ENCODE measurements at places on chromosomes 3 and 15. TPM values are rescaled to one million over a fixed set of nuclear protein-coding genes. Genes with fewer than 3 reads are reported as not detected.

Gene IMPG2
- 0.07 TPM for total RNA-seq

DNA sequence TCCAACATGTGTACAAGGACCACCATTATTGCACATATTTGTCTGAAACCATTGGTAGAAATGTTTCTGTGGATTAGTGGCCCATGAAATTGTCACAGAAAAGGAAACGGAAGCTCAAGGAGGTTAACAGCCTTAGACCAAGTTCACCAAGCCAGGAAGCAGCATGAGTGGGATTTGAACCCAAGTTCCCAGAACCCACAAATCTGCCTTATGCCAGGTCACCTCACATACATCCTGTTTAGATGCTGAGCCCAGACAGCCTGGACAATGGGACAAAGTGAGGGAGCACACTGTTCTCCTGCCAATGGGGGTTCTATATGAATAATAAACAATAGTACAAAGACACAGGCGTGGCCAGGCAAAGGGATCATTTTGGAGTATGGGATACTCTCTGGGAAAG lies 59.6 kb upstream of the CA12 start:
- no peak for DNase-seq
- H3K4me1 ChIP-seq = no peaks in the 10 kb centered on the region
- H3K27me3 ChIP-seq = no peaks in the 10 kb centered on the region
- H3K4me3 ChIP-seq = no peak overlapping the region

DNA sequence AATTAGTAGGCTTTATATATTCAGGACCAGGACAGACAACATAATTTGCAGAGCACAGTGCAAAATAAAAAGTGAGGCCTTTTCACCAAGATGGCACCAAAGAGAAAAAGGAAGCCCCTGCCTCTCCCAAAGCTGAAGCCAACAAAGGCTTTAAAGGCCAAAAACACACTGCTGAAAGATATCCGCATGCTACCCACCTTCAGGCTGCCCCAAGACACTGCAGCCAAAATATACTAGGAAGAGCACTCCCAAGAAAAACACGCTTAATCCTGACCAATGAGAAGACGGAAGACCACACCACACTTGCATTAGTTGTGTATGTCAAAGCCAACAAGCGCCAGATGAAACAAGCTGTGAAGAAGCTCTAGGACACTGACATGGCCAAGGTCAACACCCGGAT lies 38.0 kb downstream of the PIK3CB start:
- no peak overlapping the region for H3K27ac ChIP-seq
- H3K36me3 ChIP-seq = no peaks in the 10 kb centered on the region
- no peak overlapping the region for H3K4me3 ChIP-seq

GRCh38 chr3:118833075-118833474 lies 201.6 kb downstream of the IGSF11 start:
- no peak overlapping the region for H3K27ac ChIP-seq
- DNase-seq = no peak
- H3K4me3 ChIP-seq = no peak overlapping the region
- H3K27me3 ChIP-seq = no peaks in the 10 kb centered on the region
- no peaks in the 10 kb centered on the region for H3K4me1 ChIP-seq

Gene LRRN1
- 0.84 TPM for total RNA-seq

DNA sequence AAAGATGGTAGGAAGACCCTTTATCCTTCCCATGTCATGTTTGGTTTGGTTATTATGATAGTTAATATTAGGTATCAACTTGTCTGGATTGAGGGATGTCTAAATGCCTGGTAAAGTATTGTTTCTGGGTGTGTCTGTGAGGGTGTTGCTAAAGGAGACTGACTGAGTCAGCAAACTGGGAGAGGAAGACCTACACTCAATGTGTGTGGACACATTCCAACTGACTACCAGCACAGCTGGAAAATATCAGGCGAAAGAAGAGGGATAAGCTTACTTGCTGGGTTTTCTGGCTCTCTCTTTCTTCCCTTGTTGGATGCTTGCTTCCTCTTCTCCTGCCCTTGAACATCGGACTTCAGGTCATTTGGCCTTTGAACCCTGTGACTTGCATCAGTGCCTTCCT lies 1227.6 kb upstream of the EPHA6 start:
- DNase-seq = no peak
- H3K27ac ChIP-seq = no peak overlapping the region
- no peak overlapping the region for H3K4me3 ChIP-seq
- no peaks in the 10 kb centered on the region for H3K4me1 ChIP-seq
- H3K27me3 ChIP-seq = no peaks in the 10 kb centered on the region
- no peaks in the 10 kb centered on the region for H3K36me3 ChIP-seq

DNA sequence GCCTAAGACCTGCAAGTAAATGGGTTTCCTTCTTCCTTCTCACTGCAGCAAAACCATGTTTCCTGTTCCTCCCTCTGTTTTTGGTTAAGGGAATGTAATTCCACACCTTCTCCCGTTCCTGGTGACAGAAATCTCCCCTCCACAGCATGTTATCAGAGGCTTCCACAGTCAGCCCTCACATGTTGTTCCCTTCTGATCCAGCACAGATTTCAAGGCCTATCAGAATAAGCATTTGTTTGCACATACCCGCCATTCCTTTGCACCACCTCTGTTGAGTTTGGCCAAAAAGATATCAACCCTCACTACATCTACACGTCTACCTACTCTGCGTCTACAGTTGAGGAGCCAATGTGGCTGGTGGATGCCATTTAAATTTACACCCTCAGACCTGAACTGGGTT lies 113.9 kb upstream of the GRM7 start:
- no peak overlapping the region for H3K27ac ChIP-seq
- no peak overlapping the region for H3K4me3 ChIP-seq
- no peaks in the 10 kb centered on the region for H3K4me1 ChIP-seq
- DNase-seq = no peak
- no peaks in the 10 kb centered on the region for H3K36me3 ChIP-seq

DNA sequence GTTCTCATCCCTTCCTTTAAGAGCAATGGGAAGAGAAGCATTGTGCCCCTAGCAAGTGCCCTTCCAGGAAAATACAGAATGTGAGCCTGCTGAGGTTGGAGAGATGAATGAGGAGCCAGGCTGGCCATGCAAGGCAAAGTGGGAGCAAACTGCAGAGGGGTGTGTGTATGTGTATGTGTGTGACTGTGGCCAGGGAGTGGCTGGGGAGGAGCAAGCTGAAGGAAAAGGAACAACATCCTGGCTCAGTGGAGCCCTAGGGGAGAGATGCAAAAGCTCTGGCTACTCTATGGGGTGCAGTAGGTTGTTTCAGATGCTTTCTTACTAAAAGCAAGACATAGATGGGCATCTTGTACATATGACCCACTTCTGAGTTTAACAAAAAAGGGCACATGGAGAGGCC lies 20.6 kb downstream of the FOXP1 start:
- no peak overlapping the region for H3K4me3 ChIP-seq
- no peak for DNase-seq
- H3K27ac ChIP-seq = no peak overlapping the region
- no peaks in the 10 kb centered on the region for H3K4me1 ChIP-seq

DNA sequence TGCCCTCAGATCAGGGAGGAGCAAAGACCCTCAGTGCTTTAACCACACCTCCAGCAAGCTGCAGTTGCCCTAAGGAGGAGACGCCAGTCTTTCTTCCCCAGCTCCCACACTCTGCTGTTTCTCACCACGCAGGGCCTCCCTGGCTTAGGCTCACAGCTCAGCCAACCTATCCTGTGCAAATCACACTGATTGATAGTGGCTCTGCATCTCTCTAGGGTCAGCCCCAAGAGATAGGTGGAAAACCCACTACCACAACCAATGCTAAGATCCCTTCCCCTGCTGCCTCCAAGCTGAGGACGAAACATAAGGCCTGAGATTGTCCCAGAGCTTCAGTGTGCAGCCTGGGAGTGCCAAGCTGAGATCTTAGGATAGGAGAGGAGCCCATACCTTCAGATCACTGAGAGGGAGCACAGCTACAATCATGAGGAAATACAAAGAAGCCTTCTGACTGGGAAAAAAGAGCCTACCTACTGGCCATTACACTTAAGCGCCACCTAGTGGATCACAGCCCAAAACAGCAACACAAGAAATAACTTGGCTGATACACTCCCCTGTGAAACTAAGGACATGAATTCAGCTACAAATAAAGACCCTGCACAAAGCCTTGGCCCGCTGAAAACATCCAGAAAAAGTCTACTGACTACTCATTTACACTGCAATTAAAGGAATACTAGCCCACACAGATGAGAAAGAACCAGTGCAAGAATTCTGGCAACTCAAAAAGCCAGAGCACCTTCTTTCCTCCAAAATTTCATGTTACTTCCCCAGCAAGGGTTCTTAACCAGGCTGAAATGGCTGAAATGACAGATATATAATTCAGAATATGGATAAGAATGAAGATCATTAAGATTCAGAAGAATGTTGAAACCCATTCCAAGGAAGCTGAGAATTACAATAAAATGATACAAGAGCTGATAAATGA lies 271.5 kb upstream of the DCBLD2 start:
- H3K4me3 ChIP-seq = no peak overlapping the region
- no peak overlapping the region for H3K27ac ChIP-seq
- H3K36me3 ChIP-seq = no peaks in the 10 kb centered on the region
- no peaks in the 10 kb centered on the region for H3K27me3 ChIP-seq

Gene NEO1
- total RNA-seq = 9.7 TPM

- DNase-seq = no peak
- H3K4me1 ChIP-seq = peaks cover 36% of the 10 kb centered on the region
- H3K36me3 ChIP-seq = no peaks in the 10 kb centered on the region
- H3K4me3 ChIP-seq = no peak overlapping the region
- no peaks in the 10 kb centered on the region for H3K27me3 ChIP-seq
- no peak overlapping the region for H3K27ac ChIP-seq
These were observed 23.9 kb downstream of the ILDR1 start for GRCh38 chr3:121998030-121998580.

DNA sequence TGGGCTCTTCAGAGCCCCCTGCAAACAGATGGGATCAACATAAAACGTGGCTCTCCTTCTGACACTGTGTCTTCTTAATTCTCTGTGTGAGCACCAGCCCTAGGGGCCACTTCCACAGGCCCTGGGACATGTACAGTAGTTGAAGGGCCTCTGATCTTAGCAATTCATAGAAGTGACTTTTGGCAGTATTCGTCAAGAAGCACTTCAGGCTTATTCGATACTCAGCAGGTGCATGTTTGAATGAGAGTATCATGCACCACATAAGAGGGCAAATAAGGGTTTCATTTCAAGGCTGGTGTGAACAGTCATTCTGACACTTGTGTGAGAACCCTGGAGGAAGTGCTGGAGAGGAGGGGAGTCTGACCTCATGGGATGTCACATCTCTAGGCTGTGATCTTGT lies 113.9 kb downstream of the GABRG3 start:
- no peaks in the 10 kb centered on the region for H3K36me3 ChIP-seq
- no peak overlapping the region for H3K4me3 ChIP-seq
- no peaks in the 10 kb centered on the region for H3K4me1 ChIP-seq
- DNase-seq = no peak
- no peak overlapping the region for H3K27ac ChIP-seq

DNA sequence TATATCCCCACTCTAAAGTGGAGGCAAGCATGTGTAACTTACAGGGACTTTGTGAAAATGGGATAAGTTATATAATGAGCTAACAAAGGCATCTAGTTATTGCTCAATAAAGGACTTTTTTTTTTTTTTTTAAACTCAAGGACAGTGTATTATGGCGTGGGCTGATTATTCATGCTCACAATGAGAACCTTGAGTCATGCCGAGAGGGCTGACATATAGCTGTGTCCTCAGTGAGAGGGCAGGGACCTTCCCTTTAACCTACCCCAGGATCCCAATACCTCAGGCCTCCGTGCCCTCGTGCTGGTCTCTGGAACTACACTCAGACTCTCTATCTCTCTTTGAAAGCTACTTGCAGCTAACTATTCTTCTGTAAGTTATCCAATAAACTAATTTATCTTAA lies 319.9 kb upstream of the ICE2 start:
- H3K27ac ChIP-seq = no peak overlapping the region
- no peaks in the 10 kb centered on the region for H3K36me3 ChIP-seq
- no peaks in the 10 kb centered on the region for H3K27me3 ChIP-seq
- H3K4me1 ChIP-seq = no peaks in the 10 kb centered on the region

DNA sequence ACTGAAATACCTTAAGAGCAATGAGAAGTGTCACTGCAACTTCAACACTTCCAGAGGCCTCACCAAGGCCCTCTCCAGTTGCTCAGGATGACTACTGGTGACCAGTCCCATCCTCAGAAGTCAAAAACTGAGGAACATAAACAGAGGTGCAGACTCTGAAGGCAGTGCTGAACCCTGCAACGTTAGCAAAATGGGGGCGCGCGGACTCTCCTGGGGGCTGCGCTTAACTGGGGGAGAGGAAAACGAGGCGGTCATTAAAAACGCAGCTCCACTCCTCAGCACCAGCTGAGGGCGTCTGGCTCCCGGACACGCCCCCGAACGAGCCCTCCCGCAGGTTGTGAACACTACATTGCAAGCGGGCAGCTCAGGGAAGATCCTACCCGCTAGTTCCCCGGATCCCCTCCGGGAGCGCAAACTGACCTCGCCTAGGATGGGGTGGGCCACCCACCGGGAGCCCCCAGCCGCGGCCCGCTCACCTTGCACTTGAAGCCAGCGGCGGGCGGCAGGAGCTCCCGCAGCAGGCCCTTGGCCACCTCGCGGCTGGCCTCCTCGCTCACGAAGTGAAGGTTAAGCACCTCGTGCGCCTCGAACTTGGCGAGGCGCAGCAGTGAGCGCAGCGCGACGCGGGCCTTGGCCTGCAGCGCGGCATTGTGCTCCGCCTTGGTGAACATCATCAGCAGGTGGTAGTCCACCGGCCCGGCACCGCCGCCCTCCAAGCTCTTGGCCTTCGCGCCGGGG lies 711 bp downstream of the XXYLT1 start:
- H3K27me3 ChIP-seq = no peaks in the 10 kb centered on the region
- peaks cover 2% of the 10 kb centered on the region for H3K36me3 ChIP-seq
- peak overlapping the region; percentile 91 for H3K4me3 ChIP-seq
- DNase-seq = peak; percentile 71
- no peak overlapping the region for H3K27ac ChIP-seq

Gene C3orf22
- not detected for total RNA-seq

DNA sequence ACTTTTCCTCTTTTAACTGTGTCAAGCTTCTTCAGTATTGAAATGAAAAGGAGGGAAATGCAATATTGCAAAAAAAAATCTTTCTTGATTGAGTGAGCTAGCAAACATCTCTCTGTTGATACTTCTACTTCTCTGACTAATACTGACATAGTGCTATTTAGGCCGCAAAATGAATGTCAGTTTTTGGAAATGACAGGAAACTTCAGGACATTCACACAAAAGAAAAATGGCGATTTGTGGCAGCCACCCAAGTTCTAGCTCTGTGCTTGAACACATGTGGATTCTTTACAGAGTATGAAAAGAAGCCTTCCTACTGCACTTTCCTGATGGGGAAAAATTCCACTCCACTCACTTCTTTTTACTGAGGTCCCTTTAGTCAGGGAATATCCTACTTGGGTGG lies 486.8 kb upstream of the ALCAM start:
- no peak for DNase-seq
- H3K27ac ChIP-seq = no peak overlapping the region
- H3K4me1 ChIP-seq = no peaks in the 10 kb centered on the region
- H3K4me3 ChIP-seq = no peak overlapping the region
- no peaks in the 10 kb centered on the region for H3K36me3 ChIP-seq

DNA sequence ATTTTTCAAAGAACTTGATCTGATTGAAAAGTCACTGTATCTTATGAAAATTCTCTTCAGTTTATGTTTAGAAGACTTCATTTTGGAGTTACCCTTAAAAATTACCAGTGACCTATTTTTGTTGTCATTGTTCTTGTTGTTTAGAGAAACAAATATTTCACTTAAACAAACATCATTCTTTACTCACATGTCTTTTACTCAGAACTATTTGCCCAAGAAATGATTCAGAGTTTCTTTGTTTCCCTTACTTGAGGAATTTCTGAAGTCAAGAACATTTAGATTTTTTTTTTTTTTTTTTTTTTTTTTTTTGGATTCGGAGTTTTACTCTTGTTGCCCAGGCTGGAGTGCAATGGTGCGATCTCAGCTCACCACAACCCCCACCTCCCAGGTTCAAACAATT lies 259.6 kb upstream of the UBE2E1 start:
- H3K36me3 ChIP-seq = no peaks in the 10 kb centered on the region
- H3K4me3 ChIP-seq = no peak overlapping the region
- peaks cover 30% of the 10 kb centered on the region for H3K4me1 ChIP-seq
- DNase-seq = no peak
- H3K27me3 ChIP-seq = no peaks in the 10 kb centered on the region
- no peak overlapping the region for H3K27ac ChIP-seq

All from Caco-2 (cell line).